Progenitor cell of endocrine pancreas (in vitro differentiated cells): ENCODE measurements at places on chromosomes 1 and 21.

- DNase-seq = no peak
Observed at GRCh38 chr1:229407206-229408026, 26.5 kb downstream of the ACTA1 start.

DNA sequence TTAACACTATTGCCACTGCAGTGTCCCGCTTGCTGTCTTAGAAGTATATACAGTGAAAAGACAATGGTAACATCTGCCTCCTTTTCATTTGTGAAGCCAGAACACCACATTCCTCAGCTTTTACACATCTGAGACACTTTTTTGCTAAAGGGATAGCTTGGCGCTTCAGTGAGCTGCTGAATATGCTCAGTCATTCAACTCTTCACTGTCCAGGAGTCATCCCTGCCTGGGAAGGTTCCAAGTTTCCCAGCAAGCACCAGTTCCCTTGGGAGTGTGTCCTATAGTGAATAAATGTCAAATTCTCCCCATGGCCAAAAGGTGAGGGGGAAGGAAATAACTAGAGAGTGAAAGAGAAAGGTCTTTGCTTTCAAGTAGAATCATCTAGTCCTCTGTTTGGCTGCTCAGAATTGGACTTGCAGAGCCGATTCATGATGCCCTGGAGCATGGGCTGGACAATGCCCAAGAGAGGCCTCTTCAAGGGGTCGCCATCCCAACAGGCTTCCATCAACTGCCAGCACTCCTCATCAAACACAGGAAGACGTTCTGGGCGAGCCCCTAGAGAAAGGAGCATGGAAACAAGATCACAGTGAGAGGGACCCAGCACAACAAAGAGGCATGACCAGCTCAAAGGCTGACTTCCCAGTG, 25.5 kb upstream of the RBBP5 start:
- DNase-seq = no peak

DNA sequence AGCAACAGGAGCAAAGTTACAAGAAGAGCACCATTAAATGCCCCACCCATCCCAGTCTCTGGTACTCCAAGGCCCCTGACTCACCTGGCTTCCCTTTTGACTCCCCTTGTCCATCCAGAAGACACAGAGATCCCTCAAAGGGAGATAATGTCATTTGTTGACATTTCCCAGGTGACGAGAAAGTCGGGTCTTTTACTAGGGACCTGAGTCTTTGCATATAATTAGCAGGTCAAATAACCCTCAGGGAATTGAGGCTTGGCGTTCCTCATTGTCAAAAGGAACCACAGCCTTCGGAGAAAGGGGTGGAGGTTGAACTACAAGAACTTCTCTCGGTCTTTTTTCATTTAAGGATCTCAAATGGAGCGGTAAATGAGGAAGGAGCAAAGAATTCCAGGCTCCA, 133.2 kb downstream of the PROX1 start:
- no peak for DNase-seq

DNA sequence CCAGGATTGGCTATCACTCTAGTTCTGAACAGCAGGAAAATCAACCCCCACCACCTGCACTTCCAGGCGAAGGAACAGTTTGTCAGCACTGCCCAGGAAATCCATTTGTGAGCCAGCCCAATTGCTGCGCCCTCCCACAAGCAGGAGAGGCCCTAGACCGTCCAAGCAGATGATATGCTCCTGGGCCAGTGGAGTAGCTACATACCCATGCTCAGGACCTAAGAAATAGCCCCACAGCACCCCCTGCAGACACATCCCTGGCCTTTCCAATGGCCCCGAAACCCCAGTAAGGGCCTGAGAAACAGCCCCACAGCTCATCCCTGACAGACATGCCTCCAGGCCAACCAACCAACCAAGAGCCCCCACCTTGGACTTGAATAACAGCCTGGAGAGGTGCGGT, 111.5 kb upstream of the ZC3H11B start:
- DNase-seq = no peak

GRCh38 chr1:50174101-50174500, 65.4 kb downstream of the ELAVL4 start:
- DNase-seq = no peak

GRCh38 chr1:41478118-41478748, 6.2 kb downstream of the EDN2 start:
- no peak for DNase-seq

- no peak for DNase-seq
Observed at GRCh38 chr21:31479714-31480113, 135.7 kb upstream of the TIAM1 start.

- no peak for DNase-seq
Observed at GRCh38 chr1:23026568-23026967, 7.3 kb downstream of the KDM1A start.

DNA sequence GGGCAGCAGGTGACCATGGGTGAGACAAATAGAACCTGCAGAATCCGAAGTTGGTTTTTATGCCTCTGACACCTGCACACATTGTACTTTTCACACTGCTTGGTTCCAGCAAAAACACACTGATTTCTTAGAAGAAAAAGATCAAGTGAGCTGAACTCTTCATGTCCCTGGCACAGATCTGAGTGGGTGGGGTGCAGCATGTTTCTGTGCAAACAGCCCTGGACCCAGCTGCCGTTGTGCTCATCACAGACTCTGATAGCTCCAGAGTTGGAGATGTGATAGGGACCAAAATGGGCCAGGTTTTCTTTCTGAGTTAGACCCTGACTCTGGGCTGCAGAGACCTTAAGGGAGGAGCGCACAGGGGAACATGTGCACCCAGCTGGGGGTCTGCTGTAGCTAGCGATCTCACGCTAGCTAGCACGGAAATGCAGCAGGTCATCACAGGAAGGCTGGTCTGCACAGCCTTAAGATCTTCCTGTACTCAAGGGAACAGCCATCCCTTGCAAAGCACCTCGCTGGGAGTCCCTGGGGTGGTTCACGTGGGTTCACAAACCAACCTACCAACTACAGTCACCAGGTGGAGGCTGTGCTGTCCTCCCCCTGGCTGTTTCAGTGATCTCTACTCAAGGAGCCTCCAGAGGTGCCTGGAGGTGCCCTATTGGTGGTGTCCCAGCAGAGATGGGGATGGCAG, 291.1 kb downstream of the PTPRU start:
- DNase-seq = peak; percentile 5

- DNase-seq = peak; percentile 34
Observed at GRCh38 chr1:18907021-18907916, 4.9 kb upstream of the ALDH4A1 start.

GRCh38 chr1:76463849-76464248, 389.3 kb downstream of the ST6GALNAC3 start:
- DNase-seq = no peak

- DNase-seq = no peak
Observed at GRCh38 chr1:76055987-76056386, 18.6 kb upstream of the ST6GALNAC3 start.

DNA sequence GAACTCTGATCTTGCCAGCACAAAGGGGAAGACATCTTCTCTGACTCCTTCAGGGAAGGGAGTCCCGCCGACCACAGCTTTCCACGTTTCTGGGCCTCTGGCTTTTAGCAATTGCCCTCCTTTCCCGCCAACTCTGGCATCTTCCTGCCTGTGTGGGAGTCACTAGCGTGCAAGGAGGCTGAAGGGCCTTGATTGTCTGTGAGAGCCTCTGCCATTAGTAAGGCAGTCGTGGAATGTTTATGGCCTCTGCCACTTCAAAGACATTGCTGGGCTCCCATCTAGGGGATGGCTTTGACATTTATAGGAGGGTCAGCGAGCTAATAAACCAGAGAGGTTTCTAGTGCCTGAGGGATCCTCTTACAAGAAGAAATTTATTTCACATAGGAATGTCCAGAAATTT, 14.3 kb upstream of the PROK1 start:
- no peak for DNase-seq

GRCh38 chr1:39474810-39475209, 16.6 kb upstream of the BMP8A start:
- no peak for DNase-seq

DNA sequence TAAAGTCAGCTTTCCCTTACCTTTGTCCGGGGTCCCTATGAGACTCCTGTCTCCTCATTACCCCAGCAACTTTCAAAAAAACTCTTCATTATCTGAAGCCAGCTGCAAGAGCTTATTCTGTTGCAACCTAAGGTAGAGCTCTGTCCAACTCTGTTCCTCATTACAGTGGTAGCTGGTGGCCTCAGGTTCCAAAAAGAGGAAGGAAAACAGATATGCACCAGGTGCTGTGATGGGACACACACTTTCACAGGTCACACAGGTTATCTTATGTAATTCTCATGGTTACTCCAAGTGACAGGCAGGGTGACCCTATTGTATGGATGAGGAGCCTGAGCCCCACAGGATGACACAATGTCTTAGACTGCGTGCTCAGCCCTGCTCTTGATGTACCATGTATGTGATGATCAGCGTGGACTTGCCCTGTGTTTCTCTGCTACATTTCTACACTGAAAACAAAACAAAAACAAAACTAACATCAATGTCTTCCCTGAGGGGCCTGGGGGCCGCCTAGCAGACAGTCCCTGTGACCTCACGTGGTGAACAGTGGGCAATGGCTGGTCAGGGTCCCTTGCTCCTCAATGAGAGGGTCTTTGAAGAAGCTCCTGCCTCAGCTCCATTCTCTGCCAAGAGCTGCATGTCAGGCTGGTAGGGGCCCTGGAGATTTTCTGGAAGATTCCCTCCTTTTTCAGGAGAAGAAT, 9.7 kb upstream of the TENT5C start:
- no peak for DNase-seq

- no peak for DNase-seq
Observed at GRCh38 chr1:34980715-34981114, 4.4 kb downstream of the TMEM35B start.

- no peak for DNase-seq
Observed at GRCh38 chr1:239250353-239251035, 135.9 kb upstream of the CHRM3 start.

- DNase-seq = no peak
Observed at GRCh38 chr21:36735724-36736320, 36.9 kb downstream of the SIM2 start.

DNA sequence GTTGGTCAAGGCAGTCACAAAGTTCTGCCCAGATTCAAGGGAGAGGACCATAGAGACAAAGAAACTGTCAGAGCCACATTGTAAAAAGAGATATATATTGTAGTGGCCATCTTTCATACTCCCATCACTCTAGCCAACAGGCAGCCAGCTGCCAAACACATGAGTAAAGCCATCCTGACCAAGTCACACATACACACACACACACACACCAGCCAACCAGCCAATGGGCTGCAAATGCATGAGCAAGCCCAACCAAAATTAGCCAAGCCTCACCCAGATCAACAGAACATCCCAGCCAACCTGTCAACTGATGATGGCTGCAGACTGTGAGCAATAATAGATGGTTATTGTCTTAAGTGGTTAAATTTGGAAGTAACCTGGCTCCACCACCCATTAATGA, 120.7 kb downstream of the SEC16B start:
- no peak for DNase-seq

- no peak for DNase-seq
Observed at GRCh38 chr1:229859026-229859425, 208.0 kb upstream of the GALNT2 start.

- DNase-seq = no peak
Observed at GRCh38 chr1:67285780-67286488, 21.7 kb upstream of the IL12RB2 start.

DNA sequence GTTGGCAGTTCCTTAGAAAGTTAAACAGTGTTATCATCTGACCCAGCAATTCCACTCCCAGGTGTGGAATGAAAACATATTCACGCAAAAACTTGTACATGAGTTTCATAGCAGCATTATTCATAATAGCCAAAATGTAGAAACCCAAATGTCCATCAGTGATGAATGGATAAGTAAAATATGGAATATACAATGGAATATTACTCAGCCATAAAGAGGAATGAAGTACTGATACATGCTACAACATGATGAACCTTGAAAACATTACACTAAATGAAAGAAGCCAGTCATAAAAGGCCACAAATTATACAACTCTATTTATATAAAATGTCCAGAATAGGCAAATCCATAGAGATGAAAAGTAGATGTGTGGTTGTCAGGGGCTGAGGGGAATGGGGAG, 53.5 kb downstream of the RRAGC start:
- no peak for DNase-seq

- no peak for DNase-seq
Observed at GRCh38 chr1:214466403-214467077, 84.9 kb downstream of the PTPN14 start.

DNA sequence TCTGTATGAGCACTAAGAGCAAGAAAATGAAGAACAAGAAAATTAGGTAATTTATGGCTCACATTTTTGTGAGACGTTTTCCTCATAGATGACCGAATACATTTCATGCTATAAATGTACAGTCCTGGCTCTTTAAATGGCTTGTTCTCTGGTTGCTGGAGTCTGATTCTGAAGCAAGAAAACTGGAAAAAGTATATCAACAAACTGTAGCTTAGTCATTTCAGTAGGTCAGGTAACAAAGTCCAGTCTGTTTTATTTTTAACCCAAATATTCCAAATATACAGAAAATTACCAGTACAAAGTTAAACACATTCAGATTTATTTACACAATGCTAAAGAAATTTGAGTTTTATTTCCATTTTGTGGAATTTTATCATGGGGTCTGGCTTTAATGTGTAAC, 2.5 kb upstream of the MYBPHL start:
- DNase-seq = no peak

DNA sequence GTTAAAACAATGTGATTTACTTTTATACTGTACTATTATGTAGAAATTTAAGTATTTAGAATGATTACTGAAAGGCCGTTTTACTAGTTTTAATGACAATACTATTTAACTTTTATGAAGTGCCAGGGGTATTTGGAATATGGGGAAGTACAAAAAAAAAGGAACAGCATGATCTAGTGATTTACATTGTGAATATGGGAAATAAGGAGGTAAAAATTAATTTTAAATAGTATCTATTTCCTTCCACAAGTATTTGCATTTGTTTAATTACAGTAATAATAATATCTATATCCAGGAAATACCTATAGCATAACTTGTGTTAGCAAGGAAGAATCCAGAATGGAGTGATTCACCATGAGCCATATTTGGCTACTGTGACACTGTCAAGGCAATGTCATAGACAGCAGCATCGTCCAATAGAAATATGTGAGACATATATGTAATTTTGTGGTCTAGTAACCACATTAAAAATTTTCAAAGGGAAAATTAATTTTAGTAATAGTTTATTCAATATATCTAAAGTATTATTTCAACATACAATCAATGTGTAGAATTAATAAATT, 22.0 kb downstream of the CNST start:
- no peak for DNase-seq
